Stimulated activated naive CD8-positive, alpha-beta T cell treated with anti-CD3 and anti-CD28 coated beads, Interleukin-15, amount 100 ng/mL, for 72 hours (primary cell): ENCODE measurements at places on chromosomes 6 and 20.

DNA sequence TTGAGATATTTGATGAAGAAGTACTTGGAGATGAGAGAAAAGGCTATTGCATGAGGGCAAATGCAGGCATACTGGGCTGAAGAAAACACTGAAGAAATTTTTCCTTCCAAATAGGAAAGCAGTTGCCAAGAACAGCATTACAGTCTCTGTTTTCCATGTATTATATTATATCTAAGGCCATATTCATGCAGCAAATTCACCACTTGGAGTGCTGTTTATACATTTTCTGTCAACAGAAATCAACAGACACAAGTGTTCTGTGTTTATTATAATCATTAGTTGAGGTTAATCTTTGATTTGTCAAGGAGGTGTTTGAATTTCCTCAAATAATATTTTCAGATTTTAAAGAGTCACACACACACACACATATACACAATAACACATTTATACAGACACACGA, 268.8 kb upstream of the PLCB4 start:
- no peak for DNase-seq

DNA sequence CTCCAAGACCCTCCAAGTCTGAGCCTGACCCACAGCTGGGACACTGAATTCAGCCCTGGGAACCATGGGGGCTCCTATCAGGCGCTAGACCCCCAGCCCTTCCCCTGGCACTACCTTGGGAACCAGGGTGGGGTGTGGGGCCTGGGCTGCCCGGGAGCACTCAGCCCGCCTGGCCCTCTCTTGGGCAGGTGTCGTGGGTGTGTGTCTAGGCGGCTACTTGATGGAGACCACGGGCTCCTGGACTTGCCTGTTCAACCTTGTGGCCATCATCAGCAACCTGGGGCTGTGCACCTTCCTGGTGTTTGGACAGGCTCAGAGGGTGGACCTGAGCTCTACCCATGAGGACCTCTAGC, 14.6 kb downstream of the SLC17A9 start:
- DNase-seq = no peak

DNA sequence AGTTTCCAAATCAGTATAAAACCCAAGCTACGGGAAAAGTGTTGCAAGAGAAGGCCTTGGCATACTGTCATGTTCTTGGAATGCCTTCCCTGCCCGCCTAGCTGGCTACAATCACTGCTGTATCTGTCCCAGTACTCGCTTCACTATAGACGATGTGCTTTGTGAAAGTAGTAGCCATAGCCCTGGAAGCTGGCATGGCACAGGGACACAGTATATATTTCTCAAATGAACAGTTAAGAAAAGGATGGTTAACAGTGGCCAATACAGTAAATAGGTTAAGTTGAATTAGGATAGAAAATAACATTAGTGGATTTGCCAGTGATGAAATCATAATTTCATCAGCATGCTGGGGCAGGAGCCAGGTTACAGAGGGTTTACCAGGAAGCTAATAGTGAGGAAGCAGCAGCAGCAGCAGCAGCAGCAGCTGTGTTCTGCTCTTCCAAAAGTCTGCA, 499.3 kb downstream of the CDKAL1 start:
- no peak for DNase-seq

DNA sequence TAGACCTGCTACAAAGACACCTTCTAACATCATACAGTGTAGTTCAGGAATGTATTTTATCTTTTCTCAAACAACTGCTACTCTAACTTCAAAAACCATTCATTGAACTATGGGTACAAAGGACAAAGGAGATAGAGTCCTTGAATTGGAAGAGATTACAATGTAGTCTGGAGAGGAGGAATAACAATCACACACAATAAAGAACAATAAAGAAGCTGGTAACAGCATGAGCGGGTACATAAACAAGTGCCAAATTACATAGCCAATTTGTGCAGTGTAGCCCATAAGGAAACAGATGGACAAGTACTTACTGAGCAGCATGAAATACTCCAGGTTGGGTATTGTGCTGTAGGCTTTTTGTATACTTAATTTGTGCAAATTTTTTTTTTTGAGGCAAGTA, 44.3 kb downstream of the OSTM1 start:
- no peak for DNase-seq

- DNase-seq = no peak
Observed at GRCh38 chr20:9928955-9929354, 90.1 kb upstream of the PAK5 start.

- DNase-seq = no peak
Observed at GRCh38 chr6:142500250-142500786, 198.5 kb downstream of the ADGRG6 start.

DNA sequence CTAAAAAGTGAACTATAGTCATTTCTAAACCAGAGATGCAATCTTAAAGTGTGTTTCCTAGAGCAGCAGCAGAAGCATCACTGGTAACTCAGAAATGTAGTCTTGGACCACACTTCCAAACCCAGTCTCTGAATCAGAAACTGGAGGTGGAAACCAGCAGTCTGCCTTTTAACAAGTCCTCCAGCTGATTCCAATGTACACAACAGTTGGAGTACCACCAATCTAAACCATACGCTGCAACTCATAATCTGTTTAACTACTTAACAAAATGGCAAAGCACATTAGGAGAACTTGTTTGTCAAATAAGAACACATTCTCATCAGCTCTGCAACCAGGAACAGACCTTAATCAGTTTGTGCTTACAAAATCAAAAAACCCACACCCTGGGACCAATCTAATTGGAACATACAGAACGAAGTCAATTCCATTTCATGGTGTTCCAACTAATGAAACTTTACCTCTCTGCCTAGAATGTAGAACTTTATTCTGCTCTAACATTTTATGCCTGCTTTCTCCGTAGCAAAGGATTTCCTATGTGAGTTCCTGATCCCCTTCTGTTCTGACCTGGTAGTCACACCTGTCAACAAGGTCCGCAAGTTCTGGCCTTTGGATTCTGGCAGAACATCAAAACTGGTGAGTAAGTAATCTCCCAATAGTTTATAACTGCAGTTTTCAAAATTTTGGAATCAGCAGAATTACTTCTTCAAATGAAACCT, 390.4 kb downstream of the HTR1B start:
- no peak for DNase-seq

GRCh38 chr6:138013959-138014358, 93.3 kb downstream of the PERP start:
- no peak for DNase-seq

- no peak for DNase-seq
Observed at GRCh38 chr6:108616544-108616943, 55.8 kb downstream of the FOXO3 start.

GRCh38 chr6:168785720-168786511, 344.9 kb downstream of the SMOC2 start:
- no peak for DNase-seq

GRCh38 chr20:50068041-50068651, 44.8 kb downstream of the UBE2V1 start:
- no peak for DNase-seq

- DNase-seq = no peak
Observed at GRCh38 chr20:997016-997415, 5.1 kb downstream of the RSPO4 start.

GRCh38 chr20:48380661-48381060, 447.1 kb downstream of the PREX1 start:
- DNase-seq = no peak

GRCh38 chr6:151381722-151382121, 9.6 kb downstream of the ZBTB2 start:
- DNase-seq = no peak

DNA sequence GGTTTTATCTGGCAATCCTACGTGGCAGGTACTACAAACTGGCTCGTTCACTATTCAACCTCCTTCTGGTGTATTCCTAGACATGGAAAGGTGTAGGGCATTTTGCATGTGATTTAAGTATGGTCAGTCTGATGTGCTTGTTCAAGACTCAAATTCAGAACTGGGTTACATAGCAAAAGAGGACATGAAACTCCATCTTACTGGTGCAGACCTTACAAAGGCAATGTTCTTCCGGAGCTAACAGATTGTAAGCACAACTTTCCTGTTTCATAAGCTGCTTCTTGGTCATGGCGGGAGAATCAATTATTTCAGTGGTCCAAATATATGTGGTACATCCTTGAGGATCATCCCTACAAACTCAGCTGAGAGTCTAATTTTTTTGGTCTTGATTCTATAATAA, 703.4 kb downstream of the EPM2A start:
- DNase-seq = no peak

GRCh38 chr6:36969240-36969691, 14.7 kb downstream of the PI16 start:
- DNase-seq = no peak

DNA sequence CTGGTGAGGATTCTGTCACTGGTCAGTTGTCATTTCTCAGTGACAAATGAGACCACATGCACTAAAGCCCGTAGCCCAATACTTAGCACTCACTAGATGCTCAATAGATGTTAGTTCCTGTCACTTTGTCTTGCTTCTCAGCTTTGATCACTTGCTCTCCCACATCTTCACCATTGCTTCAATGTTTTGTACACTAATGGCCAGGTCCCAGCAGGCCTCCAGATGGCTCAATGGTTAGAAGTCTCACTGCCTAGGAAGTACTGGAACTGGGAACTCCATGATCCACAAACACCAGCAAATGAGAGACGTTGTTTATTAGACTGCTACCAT, 502.8 kb upstream of the JARID2 start:
- DNase-seq = no peak

DNA sequence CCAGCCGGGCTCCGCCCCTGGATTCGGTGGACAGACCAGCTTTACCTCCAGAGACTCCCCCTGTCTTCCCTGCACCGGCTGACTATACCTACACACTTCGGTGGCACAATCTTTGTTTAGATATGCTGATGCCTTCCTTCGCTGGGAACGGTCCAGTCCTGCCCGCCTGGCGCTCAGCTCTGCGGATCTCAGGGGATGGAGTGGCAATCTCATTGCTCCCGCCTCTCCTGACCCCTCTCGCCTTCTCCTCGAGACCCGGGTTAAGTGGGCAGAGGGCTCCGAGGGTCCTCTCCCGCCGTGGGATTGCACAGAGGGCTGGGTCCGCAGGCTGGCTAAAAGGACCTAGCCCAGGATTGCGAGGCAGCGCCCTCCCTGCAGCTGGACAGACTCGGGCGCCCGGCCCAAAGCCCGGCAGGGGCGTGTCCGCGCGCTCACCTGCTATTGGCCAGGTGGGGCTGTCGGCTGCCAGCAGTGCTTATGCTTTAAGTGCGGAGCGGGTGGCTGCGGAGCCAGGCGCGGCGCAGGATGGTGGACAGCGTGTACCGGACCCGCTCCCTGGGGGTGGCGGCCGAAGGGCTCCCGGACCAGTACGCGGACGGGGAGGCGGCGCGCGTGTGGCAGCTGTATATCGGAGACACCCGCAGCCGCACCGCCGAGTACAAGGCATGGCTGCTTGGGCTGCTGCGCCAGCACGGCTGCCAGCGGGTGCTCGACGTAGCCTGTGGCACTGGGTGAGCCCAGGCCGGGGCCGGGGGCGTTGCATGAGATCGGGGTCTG, at the start of gene GNMT:
Gene GNMT (plus strand): TSS at position 512 of the 777 bp plus-strand sequence. CDS start 14 bp downstream, at position 526.
- peak; percentile 44 for DNase-seq

GRCh38 chr6:90314514-90314913, 17.9 kb upstream of the BACH2 start:
- no peak for DNase-seq

GRCh38 chr6:47200536-47201334, 109.0 kb downstream of the TNFRSF21 start:
- DNase-seq = no peak

DNA sequence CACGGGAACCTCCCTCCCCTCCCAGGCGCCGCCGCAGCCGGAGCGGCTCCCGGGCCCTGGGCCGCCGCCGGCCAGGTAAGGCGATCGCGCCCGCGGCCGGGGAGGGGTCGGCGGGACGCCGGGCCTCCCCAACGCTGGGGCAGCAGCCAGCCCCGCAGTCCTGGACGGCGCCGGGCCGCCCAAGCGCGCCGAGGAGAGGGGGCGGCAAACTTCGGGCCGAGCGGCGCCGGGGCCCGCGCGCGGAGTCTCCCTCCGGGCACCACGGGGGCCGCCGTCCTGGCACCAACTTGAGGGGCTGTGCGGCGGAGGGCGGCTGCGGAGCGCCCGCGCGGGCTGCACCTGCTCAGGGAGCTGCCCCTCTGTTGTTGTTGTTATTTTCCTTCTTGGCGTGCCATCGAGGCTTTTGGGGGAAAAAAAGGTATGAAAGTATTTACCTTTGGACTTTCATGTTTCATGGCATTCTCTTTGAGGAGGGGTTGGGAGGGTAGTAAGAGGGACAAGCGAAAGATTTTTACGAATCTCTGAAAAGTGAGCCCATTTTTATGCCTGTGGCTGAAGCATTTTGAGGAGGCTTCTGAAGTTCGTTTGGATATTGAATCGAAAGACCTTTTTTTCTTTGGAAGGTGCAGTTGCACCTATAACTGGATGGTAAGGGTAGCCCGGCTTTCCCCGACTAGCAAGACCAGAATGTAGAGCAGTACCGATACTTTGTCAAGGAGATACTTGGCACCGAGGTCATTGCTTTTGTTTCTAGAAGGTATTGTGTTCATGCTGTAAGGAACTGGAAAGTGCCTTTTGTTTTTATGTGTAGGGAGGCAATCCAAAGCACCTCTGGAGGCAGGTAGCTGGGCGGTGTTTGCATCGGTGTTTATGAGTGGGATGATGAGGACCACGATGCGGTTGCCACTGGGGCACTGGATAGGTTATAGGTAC, at the start of gene RNF182:
Gene RNF182 (plus strand): TSS at position 4 of the 933 bp plus-strand sequence. CDS start 52,168 bp downstream, outside the sequence.
- no peak for DNase-seq

- DNase-seq = no peak
Observed at GRCh38 chr6:39476151-39476550, 153.6 kb upstream of the KCNK16 start.

- no peak for DNase-seq
Observed at GRCh38 chr6:79426625-79427278, 110.5 kb downstream of the LCA5 start.

- DNase-seq = no peak
Observed at GRCh38 chr6:75943381-75943780, 129.1 kb downstream of the IMPG1 start.

- DNase-seq = no peak
Observed at GRCh38 chr6:55568808-55569439, 10.1 kb downstream of the HMGCLL1 start.

GRCh38 chr6:168774381-168774780, 333.4 kb downstream of the SMOC2 start:
- no peak for DNase-seq

DNA sequence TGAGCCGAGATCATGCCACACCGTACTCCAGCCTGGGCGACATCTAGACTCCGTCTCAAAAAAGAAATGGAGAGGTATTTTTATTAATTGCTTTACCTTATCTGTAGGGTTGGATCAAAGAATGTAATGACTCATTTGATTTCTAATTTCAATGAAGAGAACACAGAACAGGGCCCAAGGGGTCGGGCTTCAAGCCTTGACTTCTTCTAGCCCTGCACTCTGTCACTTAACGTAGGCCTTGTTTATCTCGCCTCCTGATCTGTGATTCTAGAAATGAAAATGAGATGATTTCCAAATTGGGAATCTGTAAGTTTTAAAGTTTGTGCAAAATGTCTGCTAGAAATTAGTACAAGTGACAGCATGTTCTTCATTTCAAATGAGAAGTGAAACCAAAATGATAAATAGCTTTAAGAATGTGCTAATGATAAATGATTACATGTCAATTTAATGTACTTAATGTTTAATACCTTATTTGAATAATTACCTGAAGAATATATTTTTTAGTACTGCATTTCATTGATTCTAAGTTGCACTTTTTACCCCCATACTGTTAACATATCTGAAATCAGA, 180.5 kb downstream of the SLC16A10 start:
- DNase-seq = no peak
